H1 (cell line): ENCODE measurements at places on chromosomes 1 and 21. TPM values are rescaled to one million over a fixed set of nuclear protein-coding genes. Genes with fewer than 3 reads are reported as not detected.

DNA sequence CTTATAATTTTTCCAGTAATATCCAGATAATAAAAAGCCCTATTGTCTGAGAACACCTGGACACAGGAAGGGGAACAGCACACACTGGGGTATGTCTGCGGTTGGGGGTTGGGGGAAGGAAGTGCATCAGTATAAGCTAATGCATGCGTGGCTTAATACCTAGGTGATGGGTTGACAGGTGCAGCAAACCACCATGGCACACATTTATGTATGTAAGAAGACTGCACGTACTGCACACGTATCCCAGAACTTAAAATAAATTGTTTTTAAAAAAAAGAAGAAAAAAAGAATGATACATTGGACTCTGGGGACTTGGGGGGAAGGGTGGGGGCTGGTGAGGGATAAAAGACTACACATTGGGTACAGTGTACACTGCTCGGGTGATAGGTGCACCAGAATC, 144.9 kb upstream of the C1orf174 start:
- no peaks in the 10 kb centered on the region for H3K4me1 ChIP-seq
- H3K4me3 ChIP-seq = no peak overlapping the region
- DNase-seq = no peak
- H3K36me3 ChIP-seq = no peaks in the 10 kb centered on the region
- no peaks in the 10 kb centered on the region for H3K27me3 ChIP-seq

The VWA5B1 gene
- 0.78 and 2.3 TPM in 2 replicates for total RNA-seq

GRCh38 chr1:5393146-5393545, 599.1 kb downstream of the NPHP4 start:
- no peaks in the 10 kb centered on the region for H3K36me3 ChIP-seq
- no peaks in the 10 kb centered on the region for H3K27me3 ChIP-seq
- H3K4me3 ChIP-seq = no peak overlapping the region
- no peak for DNase-seq
- H3K27ac ChIP-seq = no peak overlapping the region

DNA sequence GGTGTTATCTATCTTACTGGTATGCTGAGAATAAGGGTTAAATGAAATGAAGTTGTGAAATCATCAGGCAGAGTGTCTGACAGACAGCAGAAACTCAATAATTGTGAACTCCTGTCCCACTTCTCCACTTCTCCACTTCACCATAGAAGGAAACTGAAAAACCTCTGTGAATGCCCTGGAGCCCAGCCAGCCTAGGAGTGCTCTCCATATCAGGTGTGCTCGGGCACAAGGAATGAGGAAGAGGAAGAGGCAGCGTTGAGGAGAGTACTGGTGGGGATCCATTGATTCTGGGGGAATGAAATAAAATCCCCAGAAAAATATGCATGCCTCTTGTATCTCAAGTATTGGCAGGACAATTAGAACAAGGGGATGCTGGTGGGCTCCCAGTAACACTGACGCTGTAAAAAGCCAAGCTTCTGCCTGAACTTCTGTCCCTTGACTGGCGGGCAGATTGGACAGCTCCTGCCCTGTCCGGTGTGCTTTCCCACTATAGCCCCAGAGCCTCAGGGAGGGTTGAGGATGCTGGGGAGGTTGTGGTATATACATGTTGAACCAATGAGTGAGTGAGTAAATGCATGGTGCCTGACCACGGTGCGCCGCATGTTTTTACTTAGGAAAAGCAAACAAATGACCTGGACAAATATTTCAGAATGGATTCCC, 47.7 kb downstream of the NMNAT2 start:
- DNase-seq = no peak
- H3K27me3 ChIP-seq = no peaks in the 10 kb centered on the region
- no peaks in the 10 kb centered on the region for H3K4me1 ChIP-seq
- H3K4me3 ChIP-seq = no peak overlapping the region

- no peak overlapping the region for H3K27ac ChIP-seq
- H3K27me3 ChIP-seq = no peaks in the 10 kb centered on the region
- H3K4me1 ChIP-seq = peaks cover 7% of the 10 kb centered on the region
Measured at GRCh38 chr1:183589874-183590243, 400 bp downstream of the NCF2 start.

- DNase-seq = no peak
- no peak overlapping the region for H3K4me3 ChIP-seq
- no peaks in the 10 kb centered on the region for H3K36me3 ChIP-seq
- H3K27ac ChIP-seq = no peak overlapping the region
- H3K27me3 ChIP-seq = no peaks in the 10 kb centered on the region
Measured at GRCh38 chr1:180173451-180173850, 18.8 kb downstream of the QSOX1 start.

DNA sequence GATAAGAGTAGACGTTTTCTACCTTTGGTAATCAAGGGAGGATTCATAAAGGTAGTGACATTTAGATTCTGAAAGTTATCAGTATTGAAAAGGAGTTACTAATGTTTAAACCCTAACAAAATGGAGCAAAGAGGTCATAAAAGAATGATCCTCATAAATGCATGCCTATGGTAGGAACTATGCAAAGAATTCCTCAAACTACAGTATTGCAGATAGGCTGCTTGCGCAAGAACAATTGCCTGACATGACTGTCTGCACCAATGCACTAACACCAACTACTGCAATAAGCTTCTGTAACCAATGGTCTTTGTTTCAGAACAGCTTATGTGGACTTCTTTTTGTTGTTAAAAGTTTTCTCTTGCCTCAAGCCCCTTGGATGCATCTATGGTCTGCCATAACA, 597.3 kb upstream of the ADGRL4 start:
- no peak overlapping the region for H3K4me3 ChIP-seq
- no peak for DNase-seq
- no peak overlapping the region for H3K27ac ChIP-seq
- no peaks in the 10 kb centered on the region for H3K36me3 ChIP-seq
- no peaks in the 10 kb centered on the region for H3K27me3 ChIP-seq
- no peaks in the 10 kb centered on the region for H3K4me1 ChIP-seq

The RIPK4 gene
- 4.5 and 5.6 TPM in 2 replicates for total RNA-seq

The LCE4A gene
- total RNA-seq = not detected in 2 replicates

GRCh38 chr1:245160741-245161400, 6.1 kb downstream of the KIF26B start:
- peaks cover 11% of the 10 kb centered on the region; the same call in 1 of the 2 replicates for H3K27me3 ChIP-seq
- H3K4me1 ChIP-seq = peaks cover 5% of the 10 kb centered on the region
- no peaks in the 10 kb centered on the region for H3K36me3 ChIP-seq
